ENCODE measurements at places on chromosomes 1 and 21.

DNA sequence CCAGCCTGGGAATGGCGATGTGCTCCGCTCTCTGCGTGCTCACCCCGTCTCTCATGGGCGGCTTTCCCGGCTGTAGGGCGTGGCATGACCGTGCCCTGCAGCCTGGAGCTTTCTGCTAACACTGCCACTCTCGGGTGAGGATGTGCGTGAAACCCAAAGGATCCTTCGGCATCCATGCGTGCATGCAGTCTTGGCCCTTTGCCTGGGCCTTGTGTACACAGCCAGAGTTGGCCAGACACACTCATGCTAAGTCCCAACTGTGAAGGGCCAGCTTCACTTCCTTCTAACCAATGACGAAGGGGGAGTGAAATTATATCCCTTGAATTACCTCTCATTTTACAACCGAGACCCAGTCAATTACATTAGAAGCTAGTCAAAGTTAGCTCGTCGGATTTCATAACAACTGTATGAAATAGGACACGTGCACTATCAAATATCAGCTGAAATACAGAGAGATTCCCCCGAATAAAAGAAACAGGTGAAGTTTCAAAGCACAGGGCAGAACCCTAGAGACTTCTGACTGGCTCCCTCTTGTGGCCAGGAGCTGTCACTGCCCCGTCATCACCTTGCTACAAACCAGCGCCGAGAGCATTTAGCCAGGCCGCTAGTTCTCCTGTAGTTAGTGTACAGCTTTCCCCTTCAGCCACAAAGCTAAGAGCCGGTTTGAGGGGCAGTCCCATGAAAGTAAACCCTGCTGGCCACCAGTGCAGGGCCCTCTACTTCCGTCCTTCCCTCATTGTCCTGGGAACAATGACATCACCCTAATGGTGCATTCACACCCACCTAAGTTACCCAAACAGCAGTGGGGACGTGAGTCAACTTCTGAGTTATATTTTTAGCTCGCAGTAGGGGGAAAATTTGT lies 63.4 kb upstream of the COA6 start:
- DNase-seq = peak; percentile 72

DNA sequence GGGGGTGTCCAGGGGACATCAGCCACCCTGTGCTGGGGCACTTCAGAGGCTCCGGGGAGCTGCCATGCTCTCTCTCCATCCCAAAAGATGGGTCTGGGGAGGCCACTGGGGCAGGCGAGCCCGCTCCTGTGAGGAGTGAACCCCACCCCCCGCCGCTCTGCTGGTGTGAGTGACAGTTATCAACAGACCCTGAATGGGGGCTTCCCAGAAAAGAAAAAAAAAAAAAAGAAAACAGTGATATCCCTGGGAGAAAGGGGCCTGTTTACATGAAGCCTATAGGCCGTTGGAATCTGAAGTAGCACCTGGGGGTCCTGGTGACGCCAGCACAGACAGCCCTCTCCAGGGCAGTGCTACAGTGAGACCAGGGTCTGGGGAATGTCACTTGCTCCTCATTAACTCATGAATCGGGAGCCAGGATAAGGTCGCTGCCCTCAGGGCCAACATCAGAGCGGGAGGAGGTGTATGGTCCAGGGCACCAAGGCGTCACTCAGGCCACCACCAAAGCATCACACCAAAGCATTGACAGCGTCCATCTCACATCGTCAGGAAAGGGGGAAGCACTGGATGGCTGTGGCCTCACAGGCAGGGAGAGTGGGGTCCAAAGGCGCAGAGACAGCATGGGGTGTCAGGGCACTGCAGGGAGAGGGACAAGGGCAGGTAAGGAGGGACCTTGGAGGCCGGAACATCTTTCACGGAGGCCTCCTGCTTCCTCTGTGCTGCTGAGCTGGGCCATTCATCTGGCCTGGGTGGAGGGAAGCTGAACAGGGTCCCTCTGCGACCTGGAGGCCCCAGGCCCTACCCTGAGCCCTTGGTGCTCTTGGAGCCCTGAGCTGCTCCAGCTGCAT lies 8.4 kb upstream of the NPHP4 start:
- DNase-seq = no peak

GRCh38 chr1:44660176-44660575 lies 14.1 kb downstream of the TMEM53 start:
- DNase-seq = no peak

DNA sequence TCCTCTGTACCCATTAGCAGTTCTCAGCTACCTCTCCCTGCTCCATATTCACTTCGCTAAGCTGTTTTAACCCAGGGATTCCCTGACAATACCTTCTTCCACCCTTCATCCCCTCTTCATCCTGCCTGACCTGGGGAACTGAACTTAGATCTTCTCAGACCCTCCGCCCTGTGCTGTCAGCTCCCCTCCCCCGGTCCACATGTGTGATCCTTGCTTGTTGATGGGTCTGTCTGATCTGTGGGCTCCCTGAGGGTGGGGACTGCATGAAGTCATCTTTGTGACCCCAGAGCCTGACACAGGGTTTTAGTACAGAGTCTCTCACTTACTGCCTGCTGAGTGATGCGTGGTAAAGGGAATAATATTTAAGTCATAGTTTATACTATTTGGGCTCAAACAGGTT lies 11.8 kb downstream of the CHAF1B start:
- DNase-seq = no peak

- no peak for DNase-seq
Observed at GRCh38 chr1:23422941-23423340, 1.6 kb downstream of the TCEA3 start.

DNA sequence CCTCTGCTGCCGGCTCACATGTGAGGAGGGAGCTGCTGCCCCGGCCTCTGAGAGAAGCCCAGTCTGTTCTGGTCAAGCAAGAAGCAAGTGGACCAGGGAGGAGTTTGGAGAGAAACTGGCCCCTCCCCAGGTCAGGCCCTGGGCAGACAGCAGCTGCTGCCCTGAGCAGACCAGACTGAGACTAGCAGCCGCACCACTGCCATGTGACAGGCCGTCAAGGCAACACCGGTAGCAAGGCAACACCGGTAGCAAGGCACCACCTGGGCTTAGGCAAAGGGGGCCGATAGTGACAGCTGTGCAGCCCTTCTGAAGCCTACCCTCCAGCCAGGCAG lies 50.3 kb downstream of the ARHGEF16 start:
- DNase-seq = peak; percentile 12

DNA sequence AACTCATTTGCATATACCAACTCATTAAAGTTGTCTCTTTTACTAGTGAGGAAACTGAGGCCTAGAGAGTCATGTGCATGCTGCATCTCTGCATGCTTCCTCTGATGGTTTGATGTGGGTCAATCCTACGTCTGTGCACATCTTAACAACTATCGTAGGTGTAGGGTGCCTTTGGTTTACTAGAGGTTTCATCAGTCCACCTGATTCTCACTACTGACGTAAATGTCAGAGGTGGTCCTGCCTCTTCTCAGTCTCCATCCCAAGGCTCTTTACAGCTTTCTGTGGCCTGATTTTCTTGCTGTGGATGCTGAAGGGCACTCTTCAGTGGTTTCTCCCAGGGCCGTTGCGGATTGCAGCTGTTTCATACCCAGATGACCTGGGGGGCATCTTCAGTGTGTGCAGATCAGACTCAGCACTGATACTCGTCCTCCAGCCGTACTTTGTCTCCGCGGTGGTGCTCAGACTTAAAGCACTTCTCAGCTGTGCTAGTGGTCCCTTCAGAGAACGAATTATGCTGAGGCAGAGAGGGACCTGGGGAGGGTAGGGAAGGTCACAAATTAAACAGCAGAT lies 407.0 kb downstream of the KIF26B start:
- no peak for DNase-seq

- DNase-seq = no peak
Observed at GRCh38 chr1:46298387-46298786, 5.0 kb downstream of the LRRC41 start.

GRCh38 chr1:54091666-54092065 lies 38.3 kb downstream of the TCEANC2 start:
- no peak for DNase-seq

DNA sequence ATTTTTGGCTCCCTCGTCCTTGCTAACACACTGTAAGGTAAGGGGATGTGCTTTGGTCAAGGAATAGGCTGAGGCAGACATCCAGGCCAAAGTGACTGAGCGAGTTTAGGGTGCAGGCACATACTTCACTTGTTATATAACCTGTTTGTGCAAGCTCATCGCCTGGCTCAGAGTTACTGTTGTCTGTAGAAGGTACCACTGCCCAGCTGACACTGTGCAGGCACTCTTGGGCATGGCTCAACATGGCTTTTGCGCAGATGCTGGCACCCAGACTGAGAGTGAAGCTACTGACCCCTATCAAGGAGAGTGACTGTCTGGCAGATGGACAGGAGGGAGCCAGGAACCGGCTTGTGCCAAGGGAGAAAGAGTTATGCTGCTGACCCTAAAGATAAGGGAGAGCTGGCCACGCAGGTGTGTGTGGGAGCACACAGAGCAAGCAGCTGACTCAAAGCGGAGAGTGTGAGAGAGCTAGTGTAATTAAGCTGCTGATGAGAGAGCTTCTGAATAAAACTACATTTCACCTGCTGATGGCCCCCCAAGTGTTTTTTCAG lies 307.3 kb upstream of the USP24 start:
- DNase-seq = no peak

- peak; percentile 88 for DNase-seq
Observed at GRCh38 chr1:17494114-17494729, 45.3 kb upstream of the ARHGEF10L start.

- DNase-seq = no peak
Observed at GRCh38 chr1:192225266-192225665, 67.0 kb downstream of the RGS18 start.

DNA sequence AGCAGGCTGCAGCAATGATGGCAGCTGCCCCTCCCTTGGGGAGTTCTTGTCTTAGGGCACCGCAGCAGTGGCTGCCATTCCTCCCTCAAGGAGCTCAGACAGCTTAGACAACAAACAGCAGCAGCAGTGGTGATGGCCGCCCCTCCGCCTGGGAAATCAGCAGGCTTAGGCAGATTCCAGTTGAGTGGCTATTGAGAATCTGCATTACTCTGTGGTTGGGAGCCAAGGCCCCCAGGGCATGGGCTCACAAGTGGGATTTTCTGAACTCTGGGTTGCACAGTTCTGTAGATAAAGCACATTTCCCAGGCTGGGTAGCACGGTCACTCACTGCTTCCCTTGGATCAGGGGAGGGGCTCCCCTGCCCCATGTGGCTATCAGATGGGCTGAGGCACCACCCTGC lies 1280.7 kb upstream of the TMPRSS15 start:
- no peak for DNase-seq

DNA sequence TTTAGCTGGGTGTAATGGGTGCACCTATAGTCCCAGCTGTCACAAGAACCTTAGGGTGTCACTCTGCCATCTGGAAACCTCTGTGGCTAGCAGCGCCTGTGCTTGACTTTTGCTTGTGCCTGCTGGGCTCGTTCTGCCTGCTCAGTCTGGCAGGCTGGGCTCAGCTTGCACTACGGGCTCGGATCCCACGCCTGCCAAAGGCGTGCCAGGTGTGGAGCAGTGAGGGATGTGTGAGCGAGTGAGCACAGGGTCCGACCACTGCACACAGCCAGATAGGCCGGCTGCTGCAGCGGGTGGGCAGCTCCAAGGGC lies 2.8 kb upstream of the LSM10 start:
- no peak for DNase-seq

DNA sequence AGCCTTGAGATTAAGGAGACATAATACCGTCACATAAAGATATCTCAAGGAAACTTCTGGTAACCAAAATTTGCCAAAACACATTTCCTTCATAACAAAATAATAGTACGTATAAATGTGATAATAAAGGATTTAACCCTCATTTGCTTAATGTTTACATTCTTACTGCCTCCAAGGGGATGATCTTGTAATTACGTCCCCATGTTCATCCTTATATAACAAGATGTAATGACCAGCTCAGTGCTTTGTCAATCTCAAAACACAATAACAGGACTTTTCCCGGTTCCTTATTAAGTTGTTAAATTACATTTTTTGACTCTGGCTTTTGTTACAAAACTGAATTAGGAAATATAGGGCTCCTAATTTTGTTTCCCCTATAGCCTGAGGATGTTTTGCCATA lies 41.3 kb upstream of the UHMK1 start:
- DNase-seq = peak; percentile 13

DNA sequence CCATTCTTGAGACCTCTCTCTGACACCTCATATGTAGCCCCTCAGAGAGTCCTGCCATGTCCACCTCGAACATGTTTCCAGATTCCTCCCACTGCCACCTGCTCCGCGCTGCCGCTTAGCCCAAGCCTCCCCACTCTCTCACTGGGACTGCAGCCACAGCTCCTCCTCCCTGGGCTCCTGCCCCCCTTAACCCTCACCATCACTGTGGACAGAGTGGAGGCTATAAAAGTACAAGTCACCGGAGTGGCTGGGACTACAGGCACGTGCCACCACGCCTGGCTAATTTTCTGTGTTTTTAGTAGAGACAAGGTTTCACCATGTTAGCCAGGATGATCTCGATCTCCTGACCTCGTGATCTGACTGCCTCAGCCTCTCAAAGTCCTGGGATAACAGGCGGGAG lies 77.0 kb downstream of the VWA5B1 start:
- DNase-seq = no peak

- DNase-seq = no peak
Observed at GRCh38 chr1:191984856-191985255, 173.4 kb upstream of the RGS18 start.

DNA sequence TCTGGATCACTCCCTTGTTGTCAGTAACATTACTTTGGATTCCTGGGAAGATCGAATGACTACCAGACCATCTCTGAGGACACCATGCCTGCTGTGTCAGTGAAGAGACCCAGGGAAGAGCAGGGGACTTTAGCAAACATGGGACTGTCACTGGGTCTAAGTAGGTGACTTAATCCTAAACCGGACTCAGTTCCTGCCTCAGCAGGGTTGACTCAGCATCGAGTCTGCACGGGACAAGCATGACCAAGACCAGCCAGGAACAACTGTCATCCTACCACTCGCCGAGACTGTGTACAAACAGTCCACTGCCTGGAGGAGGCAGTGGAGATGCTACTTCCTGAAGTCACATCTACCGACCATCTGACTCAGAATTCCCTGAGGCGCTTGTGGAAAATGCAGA lies 53.2 kb upstream of the RAB4A start:
- DNase-seq = peak; percentile 30

- DNase-seq = peak; percentile 76
Observed at GRCh38 chr21:29299046-29299915, 559 bp downstream of the BACH1 start.

DNA sequence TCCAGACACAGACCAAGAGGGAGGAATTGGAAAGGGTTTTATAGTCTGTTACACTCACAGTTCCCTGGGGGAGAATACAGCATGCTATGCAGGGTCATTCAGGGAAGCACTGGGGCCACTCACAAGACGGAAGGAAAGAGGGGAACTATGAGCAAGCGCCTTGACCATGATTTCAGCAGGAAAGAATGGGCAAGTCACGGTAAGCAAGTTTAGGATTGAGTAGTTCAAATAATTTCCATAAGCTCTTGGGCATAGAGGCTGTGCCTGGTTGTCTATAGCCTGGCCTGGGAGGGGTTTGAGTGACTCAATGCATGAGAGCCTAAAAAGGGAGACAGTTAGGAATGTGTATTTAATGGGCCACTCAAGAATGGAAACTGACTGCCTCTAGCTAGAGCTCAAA lies 176.7 kb downstream of the TTLL7 start:
- peak; percentile 78 for DNase-seq

DNA sequence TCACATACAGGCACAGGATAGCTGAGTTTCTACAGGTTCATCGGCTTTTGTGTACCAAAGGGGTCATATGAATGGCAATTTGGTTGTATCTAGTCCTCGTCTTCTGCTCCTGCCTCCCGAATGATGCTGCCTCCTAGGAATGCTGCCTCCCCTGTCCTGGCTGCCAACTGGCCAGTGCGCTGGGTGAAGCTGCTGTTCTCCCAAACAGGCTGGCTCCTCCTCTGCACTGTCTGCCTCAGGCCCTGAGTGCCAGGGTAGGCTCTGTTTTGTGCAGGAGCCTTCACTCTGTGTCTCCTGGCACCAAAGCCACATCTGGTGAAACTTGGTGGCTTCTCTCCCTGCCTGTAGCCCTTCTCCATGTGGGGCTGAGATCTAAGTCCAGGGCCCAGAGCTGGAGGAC lies 60.3 kb downstream of the RHOU start:
- DNase-seq = no peak

Measured in ELR (cell line).